GM10248 (cell line): ENCODE measurements at places on chromosomes 2 and 18.

DNA sequence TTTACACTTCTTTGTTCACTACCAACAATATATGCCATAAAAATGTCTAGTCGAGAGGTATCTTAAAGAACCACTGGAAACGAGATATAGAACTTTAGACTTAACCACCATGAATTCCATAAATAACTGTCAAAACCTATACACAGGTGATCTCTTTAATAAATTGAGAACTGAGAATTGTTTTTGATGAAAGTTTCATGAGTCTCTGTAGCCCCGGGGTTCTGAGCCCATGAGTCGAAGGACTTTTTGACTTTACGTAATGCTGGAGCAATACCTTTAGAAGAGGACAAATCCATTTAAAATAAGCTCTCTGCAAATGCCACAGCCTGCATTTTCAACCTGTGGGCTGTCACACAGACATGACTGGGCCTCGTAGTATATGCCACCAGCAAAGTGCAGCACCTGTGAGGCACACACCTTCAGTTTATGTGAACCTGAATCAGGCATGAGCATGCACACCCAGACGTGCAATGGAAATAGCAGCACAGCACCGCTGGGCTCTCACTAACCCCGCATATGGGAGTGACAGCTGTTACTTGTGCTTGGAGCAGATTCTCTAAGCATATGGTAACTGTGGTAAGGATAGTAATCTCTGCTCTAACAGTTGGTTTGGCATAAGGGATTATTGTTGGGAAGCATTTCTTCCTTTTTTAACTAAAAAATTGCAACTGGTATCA, 383.2 kb downstream of the SOCS6 start:
- DNase-seq = no peak

DNA sequence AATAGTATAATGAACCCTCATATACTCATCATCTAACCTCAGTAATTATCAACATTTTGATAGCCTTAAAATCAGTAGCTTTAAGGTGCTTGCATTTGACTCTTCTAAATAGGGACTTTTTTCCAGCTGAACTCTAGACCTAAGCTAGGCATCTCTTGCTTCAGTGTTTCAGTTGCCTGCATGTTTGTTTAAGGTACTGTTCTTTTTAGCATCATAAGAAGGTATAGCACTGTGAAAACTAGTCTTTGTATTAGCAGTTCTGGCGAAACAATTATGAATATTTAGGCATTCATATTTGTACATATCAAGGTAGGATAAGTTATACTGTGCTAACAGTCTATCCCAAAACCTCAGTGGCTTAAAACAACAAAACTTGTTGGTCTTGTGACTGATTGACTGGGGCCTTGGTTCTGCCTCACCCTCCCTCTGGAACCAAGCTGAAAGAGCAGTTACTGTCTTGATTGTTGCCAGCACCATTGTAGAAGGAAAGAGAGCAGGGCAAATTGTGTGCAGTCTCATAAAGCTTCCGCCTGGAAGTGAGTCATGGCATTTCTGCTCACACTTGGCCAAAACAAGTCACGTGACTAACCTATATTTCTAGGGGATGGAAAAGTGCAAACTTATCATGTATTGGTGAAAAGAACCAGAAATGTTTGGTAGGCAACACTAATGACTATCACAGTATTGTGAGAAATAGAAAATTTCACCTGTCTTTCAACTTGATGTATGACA, 24.3 kb downstream of the GALNT1 start:
- no peak for DNase-seq

- no peak for DNase-seq
These were observed 9.1 kb upstream of the PROM2 start for GRCh38 chr2:95265182-95265581.

DNA sequence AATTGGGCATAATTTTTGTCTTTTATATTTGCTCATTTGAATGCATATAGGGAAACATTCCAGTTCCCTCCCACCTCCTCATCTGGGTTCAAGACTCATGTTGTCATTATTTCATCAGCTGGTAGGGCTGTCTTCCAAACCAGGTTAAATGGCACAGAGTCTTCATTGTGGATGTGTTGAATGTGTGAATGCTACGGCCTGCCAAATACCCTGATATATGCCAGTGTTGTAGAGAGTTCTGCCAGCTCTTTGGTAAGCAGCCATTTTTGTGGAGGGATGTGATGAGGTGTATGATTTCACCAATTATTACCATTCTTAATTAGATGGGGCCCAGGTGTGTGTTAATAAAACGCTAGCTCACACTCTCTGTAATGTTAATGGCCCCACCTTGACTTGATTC, 121.7 kb downstream of the LYPD6B start:
- DNase-seq = no peak
